ENCODE measurements at places on chromosomes 4 and X. TPM values are rescaled to one million over a fixed set of nuclear protein-coding genes. Genes with fewer than 3 reads are reported as not detected.

DCAF8L2 gene
- not detected for total RNA-seq

- no peak for DNase-seq
Observed at GRCh38 chr4:116705466-116705865, 379.9 kb downstream of the TRAM1L1 start.

DNA sequence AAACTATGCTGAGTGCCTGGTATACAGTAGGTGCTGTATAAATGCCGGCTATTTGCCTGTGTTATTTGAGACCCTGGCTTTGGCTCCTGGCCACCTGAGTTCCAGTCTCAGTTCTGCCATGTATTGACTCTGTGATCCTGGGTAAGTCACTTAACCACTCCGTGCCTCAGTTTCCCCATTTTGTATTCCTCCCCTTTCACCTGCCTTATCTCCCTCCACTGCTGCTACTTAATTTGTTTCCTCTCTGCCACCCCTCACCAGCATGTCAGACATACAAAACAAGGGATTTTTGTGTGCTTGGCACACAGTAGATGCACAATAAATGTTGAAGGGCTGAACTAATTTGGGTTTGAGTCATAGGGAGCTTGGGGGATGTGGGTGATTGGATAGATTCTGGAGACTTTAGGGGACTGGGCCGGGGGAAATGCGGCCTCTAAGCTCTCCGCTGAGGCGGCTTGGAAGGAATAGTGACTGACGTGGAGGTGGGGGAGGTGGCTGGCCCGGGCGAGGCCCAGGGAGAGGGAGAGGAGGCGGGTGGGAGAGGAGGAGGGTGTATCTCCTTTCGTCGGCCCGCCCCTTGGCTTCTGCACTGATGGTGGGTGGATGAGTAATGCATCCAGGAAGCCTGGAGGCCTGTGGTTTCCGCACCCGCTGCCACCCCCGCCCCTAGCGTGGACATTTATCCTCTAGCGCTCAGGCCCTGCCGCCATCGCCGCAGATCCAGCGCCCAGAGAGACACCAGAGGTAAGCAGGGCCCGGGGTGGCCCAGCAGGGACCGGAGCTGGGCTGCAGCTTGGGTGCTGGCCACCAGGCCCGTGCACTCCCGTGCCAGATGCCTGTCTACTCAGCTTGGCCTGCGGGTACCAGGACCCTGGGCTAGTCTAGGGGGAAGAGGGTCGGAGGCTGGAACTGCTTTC is at the start of gene TIMP1:
Gene TIMP1, plus strand, starts transcription at position 706 of the 917 bp plus-strand sequence. CDS start 980 bp downstream, outside the sequence.
- peak; percentile 77 for DNase-seq

FATE1 gene
- not detected for total RNA-seq

PHEX gene
- 0.17 TPM for total RNA-seq

DNA sequence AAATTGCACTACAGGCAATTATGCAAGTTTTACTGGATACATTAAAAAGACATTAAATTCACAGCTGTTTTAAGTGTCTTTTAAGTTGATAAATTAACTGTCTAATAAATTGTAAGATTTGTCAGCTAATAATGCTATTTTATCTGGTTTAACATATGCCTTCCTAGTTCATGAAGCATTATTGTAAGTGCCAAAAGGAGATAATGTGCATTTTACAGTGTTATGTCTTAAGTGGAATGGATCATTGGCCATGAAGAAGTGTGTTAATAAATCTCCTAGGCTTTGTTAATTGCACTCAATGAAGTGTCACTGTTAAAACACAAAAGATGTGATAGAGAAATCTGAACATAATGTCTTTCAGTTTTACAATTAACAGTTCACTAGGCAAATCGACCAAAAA is 784.3 kb upstream of the POU3F4 start:
- DNase-seq = no peak
